ENCODE measurements at places on chromosomes 3 and 15. TPM values are rescaled to one million over a fixed set of nuclear protein-coding genes. Genes with fewer than 3 reads are reported as not detected.

- no peak for DNase-seq
These were observed 279.3 kb downstream of the KCNH8 start for GRCh38 chr3:19427422-19428149.

DNA sequence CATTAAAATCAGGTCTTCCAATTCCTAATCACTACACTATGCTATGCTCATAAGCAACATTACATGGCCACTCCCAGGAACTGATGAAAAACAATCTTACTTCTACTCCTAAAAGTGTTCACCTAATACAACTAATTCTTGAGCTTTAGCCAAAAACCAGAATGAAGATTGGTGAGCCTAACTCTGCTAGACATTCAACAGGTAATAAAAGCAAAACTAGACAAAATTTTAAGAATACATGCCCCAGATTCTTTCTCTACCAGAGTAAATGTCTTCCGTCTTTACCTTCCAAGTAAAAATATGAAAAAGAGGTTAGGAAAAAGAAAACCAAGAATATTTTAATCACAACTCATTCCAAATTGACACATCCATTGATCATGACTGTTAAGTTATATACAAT is 31.3 kb downstream of the ATP13A3 start:
- no peak for DNase-seq

GRCh38 chr3:54557538-54558428 is 370.1 kb downstream of the LRTM1 start:
- no peak for DNase-seq

- no peak for DNase-seq
These were observed 223.4 kb upstream of the IL12A start for GRCh38 chr3:159765030-159765859.

KY gene
- not detected for total RNA-seq

RETNLB gene
- not detected for total RNA-seq

GRCh38 chr3:126678693-126679317 is 23.9 kb upstream of the TXNRD3 start:
- no peak for DNase-seq

NOX5 gene
- total RNA-seq = 0.09 TPM

CKMT1B gene
- not detected for total RNA-seq

- DNase-seq = no peak
These were observed 250.9 kb downstream of the MAGI1 start for GRCh38 chr3:65787827-65788226.

ATP11B gene
- total RNA-seq = 93.3 TPM

DNA sequence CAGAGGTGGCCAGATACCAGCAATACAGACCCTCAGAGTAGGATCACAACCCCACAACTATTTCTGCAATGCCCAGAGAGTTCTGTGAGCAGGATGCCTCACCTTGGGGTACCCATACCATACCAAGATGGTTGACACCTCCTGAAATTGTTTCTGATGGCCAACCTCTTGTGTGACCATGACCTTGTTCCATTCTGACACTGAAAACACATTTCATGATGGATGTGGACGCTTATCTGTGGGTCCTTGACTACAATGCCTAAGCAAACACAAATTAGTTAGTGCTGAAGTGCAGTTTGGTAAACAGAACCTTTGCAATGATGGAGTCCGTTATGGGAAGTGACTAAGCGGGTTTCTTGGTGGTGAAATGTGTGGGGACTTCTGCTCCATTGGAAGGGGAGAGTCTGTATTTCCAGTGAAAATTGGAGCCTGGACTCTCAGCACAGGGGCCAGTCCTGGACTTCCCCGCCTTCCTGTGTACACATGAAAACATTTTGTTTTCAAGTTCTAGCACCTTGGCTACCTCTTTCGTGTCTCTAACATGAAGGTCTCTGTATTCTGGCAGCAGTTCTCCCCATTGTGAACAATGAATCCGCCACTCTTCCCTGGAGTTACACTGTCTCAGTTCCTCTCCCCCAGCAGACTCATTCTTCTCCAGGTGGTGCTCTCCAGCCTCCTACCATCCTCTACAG is 106.2 kb downstream of the XXYLT1 start:
- DNase-seq = no peak

SQOR gene
- total RNA-seq = 44.9 TPM

DNA sequence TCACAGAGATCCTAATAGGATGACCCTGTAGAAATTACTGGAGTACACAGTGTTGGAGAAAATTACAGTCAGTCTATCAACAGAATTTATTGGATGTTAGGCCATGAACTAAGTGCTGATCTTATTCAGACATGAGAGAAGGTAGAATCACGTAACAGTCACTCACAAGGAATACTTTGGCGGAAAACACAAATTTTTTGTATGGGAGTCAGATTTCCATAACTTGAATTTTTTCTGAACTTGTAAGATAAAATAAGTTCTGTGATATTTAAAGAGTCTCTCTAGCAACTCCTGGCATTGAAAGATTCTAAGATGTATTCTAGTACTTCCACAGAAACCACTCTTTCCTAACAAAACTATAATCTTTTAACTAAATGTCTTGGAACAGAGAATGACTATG is 178.8 kb upstream of the MME start:
- no peak for DNase-seq

MCTP2 gene
- 54.2 TPM for total RNA-seq

GRCh38 chr3:101992863-101993262 is 143.5 kb downstream of the NFKBIZ start:
- DNase-seq = no peak

SLC27A2 gene
- total RNA-seq = 0.22 TPM

GRCh38 chr3:195896361-195897080 is 11.8 kb downstream of the TNK2 start:
- no peak for DNase-seq

GRCh38 chr15:67103432-67103831 is 38.0 kb downstream of the SMAD3 start:
- DNase-seq = no peak

DNA sequence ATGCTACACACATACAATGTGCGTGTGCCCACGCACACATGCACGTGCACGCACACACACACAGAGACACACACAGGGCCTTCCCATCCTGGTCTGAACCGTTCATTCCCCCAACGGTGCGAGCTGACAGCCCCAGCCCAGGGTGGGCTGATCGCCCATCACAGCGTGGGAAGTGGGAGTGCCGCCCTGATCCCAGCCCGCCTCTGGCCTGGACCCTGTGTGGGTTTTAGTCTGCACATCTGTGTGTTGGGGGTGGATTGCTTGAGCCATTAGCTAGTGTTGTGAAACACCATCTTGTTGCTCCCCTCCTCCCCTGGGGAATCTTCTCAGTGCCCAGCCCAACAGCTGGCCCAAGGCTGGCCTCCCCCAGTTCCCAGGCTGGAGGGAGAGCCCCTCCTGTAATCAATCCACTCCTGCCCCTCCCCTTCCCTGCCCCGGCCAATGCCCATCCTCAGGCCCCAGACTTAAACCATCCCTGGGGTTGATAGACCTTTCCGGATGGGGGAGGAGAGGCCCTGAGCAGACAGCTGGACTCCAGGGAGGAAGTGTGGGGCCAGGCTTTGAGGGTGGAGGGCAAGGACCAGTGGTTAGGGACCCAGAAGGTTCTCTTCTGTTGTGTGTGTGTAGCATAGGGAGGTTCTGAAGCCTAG is 8.3 kb downstream of the SEMA3G start:
- no peak for DNase-seq

GRCh38 chr3:13150624-13151023 is 77.4 kb upstream of the IQSEC1 start:
- DNase-seq = no peak

DNA sequence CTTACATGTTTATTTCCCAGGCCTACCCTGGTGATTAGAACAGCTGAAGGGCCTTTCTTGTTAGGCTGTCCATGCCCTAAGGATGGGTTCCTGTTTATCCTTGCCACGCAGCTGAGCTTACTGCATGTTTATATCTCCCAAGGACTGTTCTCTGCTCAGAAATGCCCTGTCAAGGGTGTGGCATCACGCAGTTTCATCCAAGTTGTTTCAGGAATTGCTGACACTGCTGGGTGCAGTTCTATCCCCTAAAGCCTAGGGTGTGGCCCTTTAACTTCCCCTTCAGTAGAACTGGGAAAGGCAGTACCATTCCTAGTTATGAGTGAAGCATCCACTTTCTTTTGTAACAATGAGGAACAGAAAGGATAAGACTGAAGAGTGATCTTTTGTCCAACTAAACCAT is 5.0 kb downstream of the ELL3 start:
- no peak for DNase-seq

TARS3 gene
- total RNA-seq = 12.0 TPM

DNA sequence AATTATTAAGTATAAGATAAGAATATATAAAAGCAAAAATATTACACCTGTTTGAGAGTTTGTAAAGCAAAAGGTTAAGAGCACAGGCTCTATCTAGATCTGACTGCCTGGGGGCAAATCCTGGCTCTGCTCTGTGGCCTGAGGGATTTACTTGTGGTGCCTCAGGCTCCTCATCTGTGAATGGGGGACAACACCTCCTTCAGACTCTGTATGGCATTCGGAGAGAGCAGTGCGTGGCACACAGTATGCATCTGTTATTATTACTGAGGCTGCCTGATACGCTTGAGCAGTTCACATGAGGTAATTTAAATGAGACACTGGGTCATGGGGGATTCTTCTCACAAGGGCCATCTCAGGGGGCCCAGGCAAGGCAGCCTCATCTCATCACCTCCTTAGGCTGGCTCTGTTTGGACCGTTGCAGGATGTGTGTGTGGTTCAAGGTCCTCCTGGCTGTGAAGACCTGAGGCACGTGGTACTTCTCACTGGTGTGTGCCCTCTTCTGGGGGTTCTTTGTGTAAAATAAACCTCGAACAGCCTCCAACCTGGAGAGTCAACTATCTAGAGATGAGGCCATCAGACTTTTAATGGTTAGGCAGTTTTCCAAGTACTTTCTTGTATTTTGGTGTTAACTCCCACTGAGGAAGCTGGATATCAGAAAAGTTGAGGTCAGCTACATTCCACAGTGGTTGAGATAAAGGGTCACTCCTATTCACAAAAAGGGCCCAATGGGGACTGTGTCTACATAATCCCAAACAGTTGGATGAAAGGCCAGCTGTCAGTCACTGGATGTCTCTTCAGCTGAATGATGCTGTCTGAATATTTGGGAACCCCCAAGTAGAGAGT is 9.0 kb downstream of the GNB5 start:
- no peak for DNase-seq

GOLGA8T gene
- not detected for total RNA-seq

STRC gene
- total RNA-seq = 0.42 TPM

ANKRD63 gene
- total RNA-seq = 0.32 TPM

GRCh38 chr15:32738666-32739065 is 20.9 kb downstream of the GREM1 start:
- DNase-seq = no peak

DNA sequence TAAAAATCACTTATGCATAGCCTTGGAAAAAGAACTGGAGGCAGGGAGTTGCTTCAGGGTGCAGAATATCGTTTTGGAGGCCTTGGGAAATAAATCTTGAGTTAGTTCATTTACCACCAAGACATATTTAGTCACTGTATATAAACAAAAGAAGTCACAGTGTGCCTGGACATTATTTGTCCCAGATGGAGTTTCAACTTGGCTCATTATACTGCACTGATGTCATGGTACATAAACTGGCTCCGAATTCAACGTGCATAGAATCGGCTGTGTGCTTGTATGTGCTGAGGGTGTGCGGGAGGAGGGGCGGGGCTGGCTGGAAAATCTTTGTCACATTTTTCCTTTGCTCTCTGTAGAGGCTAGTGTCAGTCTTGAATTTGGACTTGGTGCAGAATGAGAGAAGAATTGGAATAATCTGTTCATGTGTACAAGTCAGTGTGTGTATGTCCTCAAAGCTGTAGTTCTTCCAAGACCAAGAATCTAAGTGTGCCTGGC is 86.6 kb downstream of the FNDC3B start:
- DNase-seq = no peak

DNA sequence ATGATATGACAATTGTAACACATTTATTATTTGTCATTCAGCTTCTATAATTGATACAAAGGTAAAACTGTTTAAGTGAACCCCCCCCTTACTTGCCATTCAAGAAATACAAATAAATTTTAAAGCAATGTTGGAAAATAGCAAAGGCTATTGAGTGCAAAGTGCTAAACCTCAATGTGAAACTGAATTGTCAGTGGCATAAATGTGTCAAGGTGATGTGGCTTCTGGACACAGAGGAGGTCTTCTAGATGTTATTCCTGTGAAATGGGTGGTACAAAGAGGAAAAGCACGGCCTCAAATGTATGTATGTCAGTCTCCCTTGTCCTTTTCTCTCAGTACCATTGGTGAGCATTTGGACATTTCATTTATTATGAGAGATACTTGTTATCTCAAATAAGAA is 149.4 kb downstream of the MCTP2 start:
- DNase-seq = no peak

DNA sequence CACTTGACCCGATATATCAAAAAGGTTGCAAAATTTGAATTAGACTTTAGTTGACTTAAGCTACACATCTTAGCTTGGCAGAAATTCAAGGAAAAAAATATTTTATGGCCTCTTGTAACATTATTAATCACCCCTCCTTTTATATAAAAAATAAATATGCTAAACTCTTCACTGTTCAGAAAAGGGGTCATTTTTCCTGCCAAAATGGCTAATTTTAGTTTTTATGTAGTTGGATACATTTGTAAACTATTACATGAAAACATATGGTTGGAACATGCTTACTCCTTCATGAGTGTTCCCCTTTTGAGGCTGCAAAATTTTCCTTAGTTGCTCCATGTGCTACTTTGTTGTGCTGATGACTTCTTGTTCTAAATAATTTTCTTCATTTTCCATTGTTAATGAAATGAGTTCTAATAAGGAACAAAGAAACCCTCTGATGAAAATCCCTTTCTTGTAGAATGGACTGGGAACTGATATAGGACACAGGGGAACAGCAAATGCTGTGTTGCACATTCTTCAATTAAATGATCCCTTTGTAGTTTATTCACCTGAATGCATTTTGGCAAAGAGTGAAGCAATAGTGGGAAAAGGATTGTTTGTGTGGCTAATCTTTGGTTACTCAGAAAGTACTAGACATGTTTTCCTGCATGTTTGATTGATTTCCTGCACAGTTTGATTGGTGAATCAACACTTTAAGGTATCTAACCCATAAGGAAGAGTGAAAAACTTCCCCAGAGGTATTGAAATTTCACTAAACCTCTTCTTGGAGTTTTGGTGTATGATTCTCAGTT is 349.3 kb downstream of the TIGIT start:
- DNase-seq = no peak

GRCh38 chr3:189236352-189236751 is 64.6 kb downstream of the TPRG1 start:
- DNase-seq = no peak

- DNase-seq = no peak
These were observed 59.7 kb upstream of the TBL1XR1 start for GRCh38 chr3:177257006-177257405.

DNA sequence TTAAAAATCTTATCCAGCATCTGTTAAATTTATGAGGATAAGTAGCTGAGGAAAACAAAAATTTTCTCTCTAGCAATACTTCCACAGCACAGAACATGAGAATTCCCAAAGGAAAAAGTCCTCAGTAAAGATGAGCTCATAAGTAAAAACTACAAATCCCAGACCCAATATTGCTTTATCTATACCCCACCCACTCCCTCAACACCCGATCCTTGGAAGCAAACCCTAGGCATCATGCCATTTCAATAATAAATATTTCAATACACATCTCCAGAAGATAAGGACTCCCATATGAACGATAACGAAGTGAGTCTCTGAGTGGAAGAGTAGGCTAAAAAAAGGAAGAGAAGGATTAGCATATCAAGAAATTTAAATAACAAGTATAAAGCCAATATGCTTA is 8.3 kb upstream of the PRR20G start:
- DNase-seq = no peak
